Mammary epithelial cell (primary cell): ENCODE measurements at places on chromosomes 7 and 10. TPM values are rescaled to one million over a fixed set of nuclear protein-coding genes. Genes with fewer than 3 reads are reported as not detected.

The TMEM236 gene
- total RNA-seq = 0.17 TPM

The SCIN gene
- not detected for total RNA-seq

The OR2A5 gene
- total RNA-seq = not detected in 2 replicates

The MRC1 gene
- not detected in 2 replicates for total RNA-seq

The SDK1 gene
- total RNA-seq = 24.5 TPM

The BMPR1A gene
- total RNA-seq = 21.4 and 29.8 TPM in 2 replicates

The TMEM140 gene
- 1.0 TPM for total RNA-seq

The RHOBTB1 gene
- total RNA-seq = 6.5 TPM

The PRKG1 gene
- 0.13 and 0.45 TPM in 2 replicates for total RNA-seq

The MCM7 gene
- 16.0 TPM for total RNA-seq

The UBE3C gene
- total RNA-seq = 82.6 and 108 TPM in 2 replicates

The RNLS gene
- total RNA-seq = 13.0 TPM

The SERPINE1 gene
- 429 TPM for total RNA-seq

The NUTM2B gene
- total RNA-seq = 0.50 TPM

The ADCYAP1R1 gene
- not detected for total RNA-seq

The ZCCHC24 gene
- 1.4 and 3.1 TPM in 2 replicates for total RNA-seq

The ADIRF gene
- 57.0 TPM for total RNA-seq

The MKX gene
- total RNA-seq = 13.8 TPM

The DNAH11 gene
- 0.24 TPM in 1 of 2 replicates, not detected in the other for total RNA-seq

The PNLIP gene
- not detected in 2 replicates for total RNA-seq

The C10orf105 gene
- not detected in 2 replicates for total RNA-seq

The NPFFR1 gene
- total RNA-seq = under 0.01 TPM

The HGF gene
- total RNA-seq = 0.17 TPM

The NPTX2 gene
- total RNA-seq = 0.21 TPM in 1 of 2 replicates, not detected in the other

The DMBT1 gene
- 0.33 TPM for total RNA-seq

The GHRHR gene
- total RNA-seq = not detected in 2 replicates

The SLC16A9 gene
- 0.07 and 0.08 TPM in 2 replicates for total RNA-seq

The CHCHD2 gene
- total RNA-seq = 197 TPM

The SSC4D gene
- total RNA-seq = 1.3 TPM

The PRLHR gene
- not detected for total RNA-seq

The TUBB8 gene
- total RNA-seq = not detected

The GNAT3 gene
- not detected in 2 replicates for total RNA-seq

The PRPS1L1 gene
- total RNA-seq = not detected

The OR2A1 gene
- not detected in 2 replicates for total RNA-seq

The EBF3 gene
- under 0.01 TPM for total RNA-seq

The CHAT gene
- total RNA-seq = not detected
